Thoracic aorta (tissue), 2 donors: ENCODE measurements at places on chromosomes 6 and 20. TPM values are rescaled to one million over a fixed set of nuclear protein-coding genes. Genes with fewer than 3 reads are reported as not detected.

DNA sequence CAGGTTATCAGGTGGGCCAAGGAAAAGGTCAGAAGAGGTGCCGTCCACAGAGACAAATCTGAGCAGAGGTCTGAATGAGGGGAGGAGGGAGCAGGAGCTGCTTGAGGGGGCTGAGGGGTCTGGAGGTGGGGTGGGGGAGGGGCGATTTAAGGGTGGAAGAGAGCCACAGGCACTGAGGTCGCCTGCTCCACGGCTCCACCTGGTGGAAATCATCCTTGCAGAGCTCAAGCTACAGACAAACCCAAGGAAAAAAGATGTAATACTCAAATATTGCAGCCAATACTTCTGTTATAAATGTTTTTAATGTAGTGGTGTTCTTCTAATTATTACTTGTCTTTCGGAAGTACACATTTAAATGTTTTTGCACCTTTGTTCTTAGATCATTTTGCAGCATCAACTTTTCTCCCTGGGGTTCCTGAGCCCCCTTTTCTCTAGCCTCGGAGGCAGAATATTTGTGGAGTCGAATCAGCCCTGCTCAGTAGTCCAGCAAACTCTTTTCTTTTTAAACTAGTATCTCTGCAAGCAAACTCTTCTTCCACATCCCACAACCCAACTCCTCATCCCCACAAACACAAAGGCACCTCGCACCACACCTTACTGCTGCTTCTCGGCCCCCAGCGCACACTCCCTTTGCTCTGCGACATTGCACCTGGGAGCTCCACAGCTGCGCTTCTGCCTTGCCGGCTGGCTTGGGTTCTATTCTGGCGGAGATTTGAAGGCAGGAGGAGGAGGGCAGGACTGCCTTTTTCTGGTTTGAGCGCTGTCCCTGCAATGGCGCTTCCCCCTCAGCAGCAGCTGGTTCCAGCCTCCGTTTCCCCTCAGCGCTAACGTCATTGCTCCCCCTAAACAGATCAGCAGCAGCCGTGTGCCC is 51.0 kb upstream of the TFAP2A start:
- DNase-seq, result no peak

The NKX2-4 gene
- not detected for total RNA-seq

DNA sequence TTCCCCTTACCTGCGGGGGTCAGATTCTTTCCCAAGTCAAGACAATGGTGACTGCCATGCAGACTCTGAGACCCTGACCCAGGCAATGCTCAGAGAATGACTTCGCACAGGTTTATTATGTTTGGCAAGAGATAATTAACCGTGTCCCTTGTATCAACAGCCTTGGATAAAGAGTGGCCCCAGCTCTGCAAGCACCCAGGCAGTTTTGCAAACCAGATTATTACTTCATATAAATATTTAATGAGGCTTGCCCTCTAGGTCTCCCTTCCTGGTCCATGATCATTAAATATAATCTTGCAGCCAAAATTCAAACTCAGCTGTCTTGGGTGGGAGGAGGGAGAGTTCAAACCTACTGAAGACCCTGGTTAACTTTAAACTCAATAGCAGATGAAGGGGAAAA is 156.5 kb downstream of the ANKRD60 start:
- DNase-seq, result no peak

DNA sequence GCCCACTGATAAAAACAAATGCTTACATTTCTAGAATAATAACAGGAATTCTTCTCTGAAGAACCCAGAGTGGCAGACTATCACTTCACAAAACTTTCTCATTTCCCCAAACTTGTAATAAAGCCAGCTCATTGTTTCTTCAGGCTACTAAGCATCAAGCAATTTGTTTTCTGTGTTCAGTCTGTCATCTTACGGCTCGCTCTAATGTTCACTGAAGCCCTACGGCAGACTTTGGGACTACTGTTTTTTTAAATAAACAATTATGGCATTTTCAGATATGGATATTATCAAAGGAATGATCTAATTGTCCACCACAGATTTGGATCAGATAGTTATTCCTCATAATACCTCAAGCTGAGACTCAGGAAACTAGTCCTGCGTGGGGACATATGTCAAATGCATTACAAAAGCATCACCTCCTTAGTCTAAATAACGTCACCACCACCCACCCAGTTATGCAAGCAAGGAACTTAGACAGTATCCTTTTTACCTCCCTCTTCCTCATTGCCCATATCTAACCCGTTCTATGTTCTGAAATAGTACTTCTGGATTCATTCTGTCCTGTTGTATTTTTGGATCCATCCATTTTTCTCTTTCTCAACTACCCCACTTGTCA is 415.1 kb downstream of the PLCB1 start:
- no peak for DNase-seq

GRCh38 chr20:21701171-21701876 is 4.1 kb upstream of the PAX1 start:
- DNase-seq, result no peak

DNA sequence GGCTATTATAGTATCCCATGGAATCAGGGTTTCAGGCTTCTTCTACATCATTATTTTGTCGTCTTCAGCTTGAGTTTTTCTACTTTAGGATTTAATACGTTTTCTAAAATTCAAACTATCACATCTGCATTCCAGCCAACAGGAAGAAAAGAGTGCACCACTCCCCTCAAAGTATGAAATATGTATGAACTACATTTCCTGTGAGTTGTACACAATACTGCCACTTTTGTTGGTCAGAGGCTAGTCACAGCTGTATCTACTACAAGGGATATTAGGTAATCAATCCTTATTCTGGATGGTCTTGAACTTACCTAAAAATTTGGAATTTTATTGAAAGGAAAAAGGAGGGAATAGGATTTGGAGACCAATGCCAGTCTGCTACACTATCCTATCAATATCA is 235.6 kb upstream of the TBX18 start:
- no peak for DNase-seq

The NTSR1 gene
- total RNA-seq, result not detected

The BCAS1 gene
- total RNA-seq, result under 0.01 TPM

The ZNF343 gene
- 16.9 TPM for total RNA-seq

- no peak for DNase-seq
These were observed 8.2 kb downstream of the LY86 start for GRCh38 chr6:6596529-6597328.

DNA sequence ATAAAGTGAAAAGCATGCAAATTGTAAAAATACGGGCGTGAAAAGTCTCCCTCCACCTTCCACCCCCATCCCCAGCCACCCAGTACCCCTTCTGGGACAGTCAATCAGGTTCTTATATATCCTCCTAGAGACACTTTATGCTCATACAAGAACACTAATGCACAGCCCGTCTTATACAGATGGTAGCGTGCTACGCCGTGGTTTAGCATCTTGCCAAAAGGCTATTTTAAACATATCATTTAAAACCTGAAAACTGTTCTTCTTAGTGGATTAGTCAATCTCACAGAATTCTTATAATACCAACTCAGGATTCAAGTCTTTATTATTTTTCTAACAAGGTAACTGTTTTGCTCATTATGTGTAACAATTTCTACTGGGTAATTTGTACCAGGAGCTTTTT is 57.2 kb upstream of the MRPS10 start:
- DNase-seq, result no peak

- no peak for DNase-seq
These were observed 308.3 kb upstream of the PREP start for GRCh38 chr6:105711216-105711615.

The FOXS1 gene
- total RNA-seq, result 44.5 TPM

- DNase-seq, result no peak
These were observed 964.7 kb upstream of the FLRT3 start for GRCh38 chr20:15302075-15302474.

The SLC17A2 gene
- total RNA-seq, result not detected

DNA sequence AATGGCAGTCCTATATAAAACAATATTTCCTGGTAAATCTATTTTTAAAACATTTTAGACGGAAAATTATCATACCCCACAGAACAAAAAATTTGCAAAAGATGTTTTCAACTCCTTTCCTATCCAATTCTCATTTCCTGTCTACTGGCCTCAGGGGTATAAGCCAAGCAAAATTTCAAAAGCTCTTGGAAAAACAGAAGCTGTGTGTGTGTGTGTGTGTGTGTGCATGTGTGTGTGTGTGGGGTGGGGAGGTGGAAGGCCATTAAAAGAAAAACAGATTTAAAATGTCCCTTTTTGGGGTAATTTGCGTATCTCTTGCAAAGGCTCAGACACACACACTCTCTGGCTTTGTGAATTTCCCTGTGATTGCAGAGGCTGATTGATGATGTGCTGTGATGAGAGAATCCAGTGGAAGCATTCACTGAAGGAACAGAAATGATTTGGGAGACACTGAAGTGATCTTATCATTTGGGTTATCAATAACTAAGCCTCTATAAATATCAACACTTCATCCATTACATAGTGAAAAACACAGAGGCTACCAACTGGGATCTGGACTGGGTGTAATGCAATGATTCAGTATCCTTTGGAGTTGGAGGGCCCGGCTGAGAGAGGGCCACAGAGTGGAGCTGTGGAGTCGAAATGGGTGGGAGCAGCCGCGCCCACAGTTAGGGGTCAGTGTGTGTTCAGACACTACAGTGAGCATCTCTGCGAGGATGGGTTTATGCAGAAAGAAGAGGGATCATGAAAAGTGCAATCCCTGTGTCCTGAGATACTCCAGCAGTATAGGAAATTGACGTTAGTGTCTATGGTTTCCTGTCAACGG is 106.8 kb upstream of the PREP start:
- DNase-seq, result no peak

The BCAS4 gene
- total RNA-seq, result 7.7 TPM

GRCh38 chr6:138593124-138593877 is 94.0 kb upstream of the NHSL1 start:
- DNase-seq, result peak; percentile 36

DNA sequence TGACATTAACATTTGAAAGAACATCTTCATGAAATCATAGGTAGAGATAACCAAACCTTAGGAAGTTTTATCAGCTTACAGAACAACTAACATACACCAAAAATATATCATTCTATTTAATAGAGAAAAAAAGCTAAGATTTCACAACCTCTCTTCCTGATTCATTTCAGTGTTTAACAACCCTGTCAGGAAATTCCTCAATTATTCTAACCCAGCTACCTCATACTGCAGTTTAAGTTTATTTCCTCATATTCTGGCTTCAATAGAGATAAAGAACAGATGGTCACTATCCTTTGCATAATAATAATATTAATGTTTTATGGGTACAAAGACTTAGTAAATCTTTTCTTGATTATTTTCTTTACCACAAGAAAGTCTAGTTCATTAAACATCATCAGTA is 112.9 kb upstream of the HSF2 start:
- DNase-seq, result no peak

The OR2H1 gene
- not detected for total RNA-seq

The SAMD5 gene
- total RNA-seq, result 1.6 TPM

DNA sequence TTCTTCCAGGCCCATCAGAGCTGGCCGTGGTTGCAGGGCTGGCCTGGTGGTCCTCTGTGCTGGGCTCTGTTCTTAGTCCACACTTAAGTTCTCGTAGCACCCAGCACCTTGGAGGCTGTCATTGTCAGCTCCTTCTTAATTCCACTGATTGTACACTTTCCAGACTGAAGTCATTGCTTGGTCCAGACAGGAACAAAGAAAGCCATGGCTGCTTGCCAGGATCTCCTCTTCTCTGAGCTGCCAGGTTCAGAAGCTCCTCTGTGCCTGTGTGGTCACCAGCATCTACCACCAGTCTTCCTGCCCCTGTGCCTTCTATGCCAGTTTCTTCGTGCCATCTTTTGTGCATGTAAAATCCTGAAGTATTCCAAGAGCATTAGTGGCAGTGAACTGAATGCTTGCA is 39.5 kb upstream of the PCMTD2 start:
- no peak for DNase-seq
